ENCODE measurements at places on chromosomes 3 and 15.

- DNase-seq: no peak
Measured at GRCh38 chr3:143521803-143522202, 326.5 kb downstream of the SLC9A9 start.

DNA sequence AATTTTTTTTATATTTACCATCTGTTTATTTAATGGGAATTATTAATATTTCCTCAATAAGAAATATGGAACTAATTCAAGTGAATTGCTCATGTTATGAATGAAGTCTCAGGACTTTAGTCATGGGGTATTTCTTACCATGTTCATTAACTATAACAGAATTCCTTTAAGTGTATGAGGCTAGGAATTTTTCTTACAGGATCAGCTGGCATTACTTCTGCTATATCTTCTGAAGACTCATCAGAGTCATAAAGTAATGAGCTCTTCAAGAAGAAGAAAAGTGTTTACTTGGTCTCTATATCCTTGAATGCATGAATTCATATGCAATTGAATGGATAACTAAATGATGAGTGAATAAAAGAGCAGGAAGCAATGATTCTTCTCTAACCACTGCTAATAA is 486.8 kb upstream of the THBS1 start:
- DNase-seq: no peak

DNA sequence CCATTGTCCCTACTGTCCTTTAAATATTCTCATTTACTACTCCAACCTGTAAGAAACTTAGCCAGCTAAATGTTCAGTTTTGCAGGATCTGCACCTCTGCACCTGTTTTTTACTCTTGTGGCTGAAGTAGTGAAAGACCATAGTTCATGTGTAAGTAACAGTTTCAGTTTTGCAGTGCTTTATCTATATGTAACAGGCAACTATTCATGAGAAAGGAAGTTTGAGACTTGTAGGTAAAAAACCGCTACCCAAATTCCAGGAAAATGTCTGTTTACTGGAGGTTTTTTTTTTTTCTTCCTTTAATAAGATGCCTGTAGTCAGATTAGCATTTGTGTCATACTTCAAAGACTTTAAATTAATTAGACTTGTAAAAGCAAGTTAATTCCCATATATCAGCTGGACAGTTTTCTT is 25.4 kb upstream of the MBNL1 start:
- no peak for DNase-seq

- DNase-seq: no peak
Measured at GRCh38 chr15:38722236-38722635, 157.6 kb upstream of the RASGRP1 start.

- no peak for DNase-seq
Measured at GRCh38 chr3:133607816-133608215, 34.3 kb downstream of the CDV3 start.

- no peak for DNase-seq
Measured at GRCh38 chr3:107344722-107345121, 32.5 kb upstream of the CCDC54 start.

DNA sequence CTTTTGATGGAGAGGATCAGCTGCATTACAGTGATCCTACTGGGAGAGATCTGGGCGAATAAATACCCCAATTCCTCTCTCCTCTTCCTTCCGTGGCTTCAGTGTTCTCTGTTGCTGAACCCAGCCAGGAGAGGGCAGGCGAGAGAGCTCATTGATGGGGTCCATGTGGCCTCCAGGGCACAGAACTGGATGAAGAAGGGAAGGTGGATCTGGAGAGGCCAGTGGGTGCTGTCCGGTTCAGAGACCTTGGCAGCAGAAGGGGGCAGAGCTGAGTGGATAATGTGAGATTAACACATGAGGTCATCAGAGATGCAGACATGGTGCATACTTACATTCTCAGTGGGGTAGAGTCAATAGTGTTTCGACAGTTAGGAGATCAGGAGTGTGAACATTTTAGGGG is 193.6 kb downstream of the CLSTN2 start:
- DNase-seq: no peak

DNA sequence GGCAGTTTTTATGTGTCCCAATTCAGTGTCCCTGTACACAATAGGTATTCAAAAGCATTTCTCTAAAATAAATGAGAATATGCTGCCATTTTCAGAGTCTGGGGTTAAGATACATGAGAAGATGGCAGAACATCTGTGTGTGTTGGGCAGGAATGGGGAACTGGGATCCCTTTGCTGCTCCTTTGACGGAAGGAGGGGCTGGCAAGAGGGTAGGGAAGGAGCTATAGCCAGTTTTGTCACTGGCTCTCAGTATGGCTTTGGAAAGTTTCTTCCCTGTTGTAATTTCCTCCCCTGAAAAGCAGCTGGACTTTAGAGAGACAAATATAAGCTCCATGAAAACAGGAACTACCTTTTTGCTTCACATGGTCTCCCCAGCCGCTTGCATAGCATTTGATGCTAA is 137.5 kb upstream of the PRR23C start:
- DNase-seq: no peak

DNA sequence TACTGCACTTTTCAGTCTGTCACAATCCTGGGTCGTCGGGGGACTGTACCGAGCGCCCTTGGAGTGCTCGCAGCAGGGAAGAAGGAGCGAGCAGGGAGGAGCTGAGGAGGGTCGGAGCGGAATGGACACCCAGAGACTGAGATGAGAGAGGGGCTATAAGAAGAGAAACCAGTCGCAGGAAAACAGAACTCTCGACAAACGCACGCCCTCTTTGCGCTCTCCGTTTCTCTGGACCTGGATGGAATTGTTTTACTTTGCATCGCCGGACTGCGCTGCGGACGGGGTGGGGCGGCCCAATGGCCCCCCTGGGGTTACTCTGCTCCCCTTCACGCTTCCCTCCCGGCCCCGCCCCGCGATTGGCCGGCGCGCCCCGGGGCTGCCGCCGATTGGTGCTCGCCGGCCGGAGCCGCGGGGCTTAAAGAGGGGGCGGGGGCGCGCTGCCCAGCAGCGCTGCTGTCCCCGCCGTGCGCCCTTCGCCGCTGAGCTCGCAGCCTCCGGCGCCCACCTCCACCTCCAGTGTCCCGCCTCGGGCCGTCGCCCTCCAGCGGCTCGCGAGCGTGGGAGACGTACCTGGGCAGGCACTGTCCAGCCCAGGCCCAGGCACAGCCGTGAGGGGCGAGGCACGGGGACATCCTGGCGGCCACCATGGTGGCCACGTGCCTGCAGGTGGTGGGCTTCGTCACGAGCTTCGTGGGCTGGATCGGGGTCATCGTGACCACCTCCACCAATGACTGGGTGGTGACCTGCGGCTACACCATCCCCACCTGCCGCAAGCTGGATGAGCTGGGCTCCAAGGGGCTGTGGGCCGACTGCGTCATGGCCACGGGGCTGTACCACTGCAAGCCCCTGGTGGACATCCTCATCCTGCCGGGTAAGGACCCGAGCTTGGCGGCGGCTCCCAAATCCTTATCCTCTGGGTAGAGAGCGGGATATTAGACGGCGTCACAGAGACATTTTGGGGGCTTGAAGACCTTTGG is at the start of gene CLDN11:
CLDN11 (plus strand) TSS at position 447 of the 977 bp plus-strand sequence; CDS start at position 646, 199 bp downstream.
- no peak for DNase-seq

- no peak for DNase-seq
Measured at GRCh38 chr3:120399372-120399771, 50.2 kb upstream of the LRRC58 start.

DNA sequence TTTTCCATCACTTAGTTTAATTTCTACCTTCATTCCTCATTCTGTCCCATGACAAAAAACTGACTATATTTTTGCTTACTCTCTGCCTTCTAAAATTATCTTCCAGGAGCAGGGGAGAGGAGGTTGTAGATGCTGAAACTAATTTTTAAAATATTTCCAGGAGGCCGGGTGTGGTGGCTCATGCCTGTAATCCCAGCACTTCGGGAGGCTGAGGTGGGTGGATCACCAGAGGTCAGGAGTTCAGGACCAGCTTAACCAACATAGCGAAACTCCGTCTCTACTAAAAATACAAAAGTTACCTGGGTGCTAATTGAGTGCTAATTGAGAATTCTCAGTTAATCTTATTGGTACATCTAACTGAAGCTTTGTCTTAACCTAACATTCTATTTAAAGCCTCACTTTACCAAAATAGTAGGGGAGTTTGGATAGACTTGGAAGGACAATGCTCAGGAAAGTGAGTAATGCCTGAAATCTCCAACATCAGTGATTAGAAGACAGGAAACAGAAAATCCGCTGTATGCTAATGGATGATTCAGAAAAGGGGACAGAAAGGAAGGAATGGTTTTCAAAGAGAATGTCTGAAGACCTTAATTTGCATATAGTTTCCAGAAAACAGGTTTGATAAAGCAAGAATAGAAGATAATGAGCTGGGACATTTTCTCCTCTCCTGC is 336.1 kb downstream of the GBE1 start:
- no peak for DNase-seq

- DNase-seq: no peak
Measured at GRCh38 chr3:7332696-7333095, 471.8 kb downstream of the GRM7 start.

DNA sequence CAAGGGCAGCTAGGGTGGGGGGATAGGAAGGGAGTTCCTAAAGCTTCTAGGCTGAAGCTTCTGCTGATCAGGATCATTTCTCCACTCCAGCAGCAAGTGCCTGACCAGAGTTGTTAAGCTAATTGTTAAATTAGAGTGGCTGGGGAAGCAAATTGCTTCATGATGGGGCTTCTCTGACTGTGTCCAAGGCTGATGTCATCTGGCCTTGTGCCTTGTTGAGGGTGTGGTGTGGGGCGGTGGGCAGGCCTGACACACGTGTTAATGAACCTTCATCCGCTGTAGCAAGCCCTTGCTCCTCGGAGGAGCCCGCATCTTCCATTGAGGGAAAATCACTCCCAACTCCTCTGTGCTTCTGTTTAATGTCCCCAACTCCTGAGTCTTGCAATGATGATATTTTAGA is 84.3 kb upstream of the ROPN1 start:
- DNase-seq: no peak

GRCh38 chr3:124316034-124316287 is 324.0 kb upstream of the ROPN1 start:
- DNase-seq: no peak

DNA sequence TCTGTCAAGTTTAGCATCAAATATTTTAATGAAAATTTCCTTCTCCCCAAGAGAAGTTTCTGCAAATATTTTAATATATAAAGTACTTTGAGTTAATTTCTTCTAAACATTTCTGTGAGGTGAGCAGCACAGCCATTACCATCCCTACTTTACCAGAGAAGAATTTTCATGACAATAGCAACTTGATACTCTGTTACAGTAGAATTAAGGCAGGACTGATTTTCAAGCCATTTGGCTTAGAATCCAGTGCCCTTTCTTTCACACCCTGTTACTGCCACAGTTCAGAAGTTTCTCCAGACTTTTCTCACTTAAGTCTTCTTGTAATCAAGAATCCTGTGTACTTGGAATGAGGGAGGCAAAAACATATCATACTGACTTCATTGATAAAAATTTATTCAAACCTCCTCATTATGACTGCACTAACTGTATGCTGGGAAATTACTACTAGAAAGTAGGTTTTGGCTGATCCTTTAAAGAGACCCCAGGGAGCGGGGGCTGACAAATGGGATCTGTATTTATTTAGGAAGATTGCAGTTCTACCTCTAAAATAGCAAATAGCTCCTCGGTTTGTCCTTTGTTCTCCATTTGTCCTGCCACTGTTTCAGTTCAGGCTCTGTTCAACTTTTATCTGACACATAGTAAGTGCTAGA is 557.0 kb upstream of the SGO1 start:
- DNase-seq: no peak

- no peak for DNase-seq
Measured at GRCh38 chr3:2713923-2714322, 396.3 kb downstream of the IL5RA start.

DNA sequence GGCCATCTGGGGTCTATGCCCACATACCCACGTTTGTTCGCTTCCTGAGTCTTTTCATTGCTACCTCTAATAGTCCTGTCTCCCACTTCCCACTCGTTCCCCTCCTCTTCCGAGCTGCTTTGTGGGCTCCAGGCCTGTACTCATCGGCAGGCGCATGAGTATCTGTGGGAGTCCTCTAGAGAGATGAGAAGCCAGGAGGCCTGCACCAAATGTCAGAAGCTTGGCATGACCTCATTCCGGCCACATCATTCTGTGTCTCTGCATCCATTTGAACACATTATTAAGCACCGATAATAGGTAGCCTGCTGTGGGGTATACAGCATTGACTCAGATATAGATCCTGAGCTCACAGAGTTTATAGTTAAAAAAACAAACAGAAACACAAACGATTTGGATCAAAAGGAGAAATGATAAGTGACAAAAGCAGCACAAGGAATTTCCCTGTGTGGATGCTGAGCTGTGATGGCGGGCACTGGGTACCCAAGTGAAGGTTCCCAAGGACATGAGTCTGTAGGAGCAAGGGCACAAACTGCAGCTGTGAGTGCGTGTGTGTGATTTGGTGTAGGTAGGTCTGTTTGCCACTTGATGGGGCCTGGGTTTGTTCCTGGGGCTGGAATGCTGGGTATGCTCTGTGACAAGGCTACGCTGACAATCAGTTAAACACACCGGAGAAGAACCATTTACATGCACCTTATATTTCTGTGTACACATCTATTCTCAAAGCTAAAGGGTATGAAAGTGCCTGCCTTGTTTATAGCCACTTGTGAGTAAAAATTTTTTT is 35.9 kb downstream of the NR1I2 start:
- DNase-seq: no peak

DNA sequence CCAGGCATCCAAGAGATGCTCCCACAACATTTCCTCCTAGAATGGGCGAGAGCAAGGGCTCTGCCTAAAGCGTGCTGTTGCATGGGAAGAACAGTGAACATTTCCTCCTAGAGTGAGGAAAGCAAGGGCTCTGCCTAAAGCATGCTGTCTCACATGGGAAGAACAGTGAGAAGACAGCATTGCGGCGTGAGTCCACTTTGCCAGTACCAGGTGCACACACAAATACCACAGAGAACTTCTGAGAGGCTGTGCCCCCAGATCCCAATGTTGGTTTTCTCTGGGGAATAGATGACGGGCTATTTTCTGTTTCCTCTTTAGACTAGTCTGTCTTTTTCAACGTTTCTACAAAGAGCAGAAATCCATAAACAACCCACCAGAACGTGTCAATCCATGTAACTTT is 142.9 kb downstream of the LRRK1 start:
- no peak for DNase-seq

DNA sequence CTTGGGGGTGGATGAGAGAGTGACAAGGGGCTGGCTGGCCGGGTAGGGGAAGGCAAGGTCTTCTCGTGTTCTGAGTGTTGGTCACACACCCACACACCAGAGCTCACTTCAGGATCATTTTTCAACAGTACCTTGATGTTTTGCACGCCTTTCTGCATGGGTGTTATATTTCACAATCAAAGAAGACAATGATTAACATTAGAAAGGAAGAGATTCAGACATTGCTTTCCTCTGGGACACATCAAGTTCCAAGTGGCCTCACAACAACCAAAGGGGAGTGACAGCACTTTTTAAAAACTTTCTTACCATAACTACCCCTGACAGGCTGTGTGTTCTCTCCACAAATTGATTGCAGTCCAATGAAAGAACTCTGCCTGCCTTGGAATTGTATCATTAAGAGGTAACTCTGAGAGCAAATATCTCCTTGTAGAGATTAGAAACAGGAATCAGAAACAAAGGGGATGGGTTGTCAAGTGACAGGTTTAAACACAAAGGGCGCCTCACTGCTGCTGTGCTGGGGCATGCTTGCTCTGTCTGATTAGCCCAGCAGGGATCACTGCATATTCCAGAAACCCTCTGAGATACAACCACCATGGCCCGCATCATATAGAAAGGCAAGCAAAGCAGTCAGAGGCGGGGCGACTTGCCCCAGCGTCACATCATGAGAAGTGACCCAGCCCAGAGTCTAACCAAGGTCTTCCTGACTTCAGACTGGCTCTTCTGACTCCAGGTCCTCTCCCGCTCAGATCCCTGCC is 230.8 kb downstream of the FEZF2 start:
- DNase-seq: no peak
